ENCODE measurements at places on chromosomes 2 and 18.
A peak's percentile ranks its signal among the peaks of the same experiment; 100 is the strongest.

DNA sequence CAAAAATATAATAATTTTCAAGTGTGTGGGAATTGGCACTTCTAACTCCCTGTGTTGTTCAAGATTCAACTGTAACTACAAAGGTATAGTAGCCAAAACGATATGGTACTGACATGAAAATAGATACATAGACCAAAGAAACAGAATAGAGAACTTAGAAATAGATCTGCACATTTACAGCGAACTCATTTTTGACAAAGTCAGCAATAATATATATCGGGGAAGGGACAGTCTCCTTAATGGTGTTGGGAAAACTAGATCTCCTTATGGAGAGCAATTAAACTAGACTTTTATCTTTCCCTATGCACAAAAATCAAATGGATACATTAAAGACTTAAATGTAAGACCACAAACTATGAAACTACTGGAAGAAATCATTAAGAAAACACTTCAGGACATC, 1530.6 kb upstream of the SLC39A10 start:
- no peak for DNase-seq

DNA sequence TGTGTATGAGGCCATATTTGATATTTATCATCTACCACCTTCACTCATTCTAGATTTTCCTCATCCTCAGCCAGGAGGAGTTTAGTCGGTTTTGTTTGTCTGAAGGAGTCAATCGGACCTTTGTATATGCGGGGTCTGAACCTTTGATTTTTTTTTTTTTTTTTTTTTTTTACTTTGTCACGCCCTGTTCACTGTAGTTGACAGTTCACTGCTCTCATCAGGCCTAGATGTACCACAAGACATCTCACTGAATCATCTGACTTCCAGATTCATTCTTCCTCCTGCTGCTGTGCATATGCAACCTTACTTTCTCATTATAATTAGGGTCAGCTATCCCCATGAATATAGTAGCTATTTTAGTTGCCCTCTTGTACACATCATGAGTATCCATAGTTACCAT, 133.2 kb downstream of the ARHGAP15 start:
- DNase-seq, result no peak

- no peak for DNase-seq
Observed at GRCh38 chr2:11090187-11090586, 65.1 kb upstream of the SLC66A3 start.

DNA sequence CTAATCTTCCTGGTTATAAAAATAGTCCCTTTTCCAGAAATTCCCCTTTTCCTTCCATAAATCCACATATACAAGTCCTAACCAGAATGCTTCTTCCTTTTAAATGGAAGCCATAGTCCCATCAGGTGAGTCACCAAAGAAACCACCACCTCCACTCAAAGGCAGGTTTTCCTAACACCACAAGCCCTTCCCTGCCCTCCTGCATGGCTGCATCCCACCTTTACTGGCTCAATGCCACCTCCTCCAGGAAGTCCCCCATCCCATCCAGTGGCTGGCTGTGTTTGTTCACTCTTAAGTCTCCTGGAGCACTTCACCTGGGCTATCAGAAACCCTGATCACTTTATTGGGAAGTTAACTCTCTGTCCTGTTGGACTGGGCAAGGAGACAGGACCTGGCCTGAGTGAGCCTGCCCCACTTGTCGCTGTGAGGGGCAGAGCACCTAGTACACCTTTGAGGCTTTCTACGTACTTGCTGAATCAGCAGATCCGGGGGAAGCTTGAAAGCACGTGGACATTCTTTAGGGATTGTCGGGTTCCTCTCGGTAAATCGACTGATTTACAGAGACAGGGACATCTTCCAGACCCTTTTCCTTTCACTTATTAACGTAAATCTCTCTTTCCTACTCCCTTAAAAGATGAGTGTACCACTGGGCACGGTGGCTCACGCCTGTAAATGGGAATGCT, 71.0 kb downstream of the NGEF start:
- DNase-seq, result no peak

- no peak for DNase-seq
Observed at GRCh38 chr2:44055229-44055628, 59.4 kb upstream of the LRPPRC start.

GRCh38 chr2:9097239-9097638, 93.8 kb upstream of the MBOAT2 start:
- DNase-seq, result no peak

DNA sequence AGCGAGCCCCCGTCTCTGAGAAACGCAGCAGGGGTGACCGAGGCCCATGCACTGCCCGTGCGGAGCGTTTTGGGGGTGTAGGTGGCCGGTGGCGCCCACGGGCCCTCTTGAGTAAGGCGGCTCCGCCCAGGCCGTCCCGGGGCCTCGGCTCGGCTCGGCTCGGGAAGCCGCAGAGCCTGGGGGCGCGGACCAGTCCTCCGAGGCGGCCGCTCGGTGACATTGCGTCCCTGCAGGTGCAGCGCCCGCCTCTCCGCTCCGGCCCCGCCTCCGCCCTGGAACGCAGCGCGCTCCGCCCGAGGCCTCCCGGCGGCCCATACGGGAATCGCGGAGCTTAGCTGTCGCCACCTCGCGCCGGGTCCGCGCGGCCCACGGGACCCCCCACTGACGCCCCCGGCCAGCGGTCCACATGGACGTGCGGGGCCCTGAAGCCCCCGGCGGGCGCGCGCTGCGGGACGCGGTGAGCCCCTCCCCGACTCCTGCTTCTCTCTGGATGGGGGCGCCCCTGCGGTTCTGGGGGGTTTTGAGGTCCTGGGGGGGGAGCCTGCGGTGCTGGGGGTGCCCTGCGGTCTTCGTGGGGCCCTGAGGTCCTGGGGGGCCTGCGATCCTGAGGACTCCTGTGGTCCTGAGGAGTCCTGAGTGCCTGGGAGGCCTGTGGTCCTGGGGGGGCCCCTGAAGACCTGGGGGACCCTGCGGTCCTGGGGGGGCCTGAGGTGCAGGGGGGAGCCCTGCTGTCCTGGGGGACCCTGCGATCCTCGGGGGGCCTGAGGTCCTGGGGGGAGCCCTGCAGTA, at the start of gene HSBP1L1:
HSBP1L1 (plus strand) TSS at position 314 of the 789 bp plus-strand sequence; CDS start at position 407, 93 bp downstream.
- DNase-seq, result peak; percentile 82

- DNase-seq, result no peak
Observed at GRCh38 chr2:12170121-12170520, 423.7 kb downstream of the LPIN1 start.

GRCh38 chr18:50559752-50560680, at the start of gene MAPK4:
Gene MAPK4 (plus strand): TSS chr18:50560087. CDS start chr18:50663959, 103,872 bp downstream.
- DNase-seq, result peak; percentile 20

- DNase-seq, result no peak
Observed at GRCh38 chr18:34864836-34865497, 154.9 kb downstream of the DTNA start.

DNA sequence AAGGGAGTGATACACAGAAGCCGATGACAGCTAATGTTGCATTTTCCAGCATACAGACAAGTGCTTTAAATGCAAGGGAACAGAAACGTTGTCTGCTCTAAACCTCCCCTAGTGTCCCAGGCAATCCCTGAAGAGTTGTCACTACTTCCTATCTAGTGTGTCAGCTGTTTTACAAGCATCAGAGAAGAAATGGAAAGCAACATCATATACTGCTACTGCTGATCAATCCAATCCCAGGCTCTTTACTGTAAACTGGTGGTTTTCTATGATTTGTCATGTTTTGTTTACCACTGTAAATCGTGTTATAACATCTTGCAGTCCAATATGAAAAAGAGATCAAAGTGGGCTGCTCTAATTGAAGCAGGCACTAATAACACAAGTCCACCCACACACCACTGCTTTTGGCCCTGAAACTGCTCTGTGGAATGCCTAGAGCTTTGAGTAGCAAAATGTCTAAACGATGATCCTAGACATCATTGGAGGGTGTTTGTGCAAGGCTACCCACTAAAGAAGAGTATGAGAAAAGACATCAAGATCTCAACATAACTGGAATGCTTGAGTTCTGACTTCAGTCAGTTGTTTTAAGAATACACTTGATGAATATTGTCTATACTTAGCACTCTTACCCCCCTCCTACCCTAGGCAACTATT, 18.1 kb upstream of the ROCK1 start:
- DNase-seq, result no peak

GRCh38 chr2:102585847-102586404, 33.4 kb upstream of the SLC9A2 start:
- DNase-seq, result no peak

Measured in erythroblast (primary cell).